EH (cell line): ENCODE measurements at places on chromosomes 6 and 20.

- no peak for DNase-seq
These were observed 31.3 kb upstream of the KCNK16 start for GRCh38 chr6:39353698-39354315.

- no peak for DNase-seq
These were observed 48.2 kb upstream of the HIVEP1 start for GRCh38 chr6:11963756-11964500.

- DNase-seq = peak; percentile 17
These were observed 12.4 kb upstream of the CCN6 start for GRCh38 chr6:112041535-112041934.

DNA sequence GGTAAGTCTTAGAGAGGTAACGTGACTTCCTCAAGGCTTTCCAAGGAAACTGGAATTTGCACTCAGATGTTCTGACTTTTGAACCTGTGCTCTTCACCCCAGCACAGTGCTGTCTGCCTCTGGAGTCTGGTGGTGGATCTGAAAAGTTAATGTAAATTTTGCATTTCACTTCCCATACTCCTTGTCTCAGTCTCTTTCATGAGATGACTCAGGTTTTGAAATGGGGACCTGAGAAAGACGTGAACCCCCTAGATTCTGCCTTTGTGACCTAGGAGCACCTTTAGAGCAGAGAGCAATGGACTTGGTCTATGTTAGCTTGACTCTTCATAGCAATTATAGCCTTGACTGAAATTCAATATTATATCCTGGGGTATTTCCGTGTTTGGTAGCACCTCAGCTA, 223.0 kb downstream of the QKI start:
- DNase-seq = no peak

- peak; percentile 70 for DNase-seq
These were observed 104.9 kb downstream of the OGFRL1 start for GRCh38 chr6:71393471-71393870.

DNA sequence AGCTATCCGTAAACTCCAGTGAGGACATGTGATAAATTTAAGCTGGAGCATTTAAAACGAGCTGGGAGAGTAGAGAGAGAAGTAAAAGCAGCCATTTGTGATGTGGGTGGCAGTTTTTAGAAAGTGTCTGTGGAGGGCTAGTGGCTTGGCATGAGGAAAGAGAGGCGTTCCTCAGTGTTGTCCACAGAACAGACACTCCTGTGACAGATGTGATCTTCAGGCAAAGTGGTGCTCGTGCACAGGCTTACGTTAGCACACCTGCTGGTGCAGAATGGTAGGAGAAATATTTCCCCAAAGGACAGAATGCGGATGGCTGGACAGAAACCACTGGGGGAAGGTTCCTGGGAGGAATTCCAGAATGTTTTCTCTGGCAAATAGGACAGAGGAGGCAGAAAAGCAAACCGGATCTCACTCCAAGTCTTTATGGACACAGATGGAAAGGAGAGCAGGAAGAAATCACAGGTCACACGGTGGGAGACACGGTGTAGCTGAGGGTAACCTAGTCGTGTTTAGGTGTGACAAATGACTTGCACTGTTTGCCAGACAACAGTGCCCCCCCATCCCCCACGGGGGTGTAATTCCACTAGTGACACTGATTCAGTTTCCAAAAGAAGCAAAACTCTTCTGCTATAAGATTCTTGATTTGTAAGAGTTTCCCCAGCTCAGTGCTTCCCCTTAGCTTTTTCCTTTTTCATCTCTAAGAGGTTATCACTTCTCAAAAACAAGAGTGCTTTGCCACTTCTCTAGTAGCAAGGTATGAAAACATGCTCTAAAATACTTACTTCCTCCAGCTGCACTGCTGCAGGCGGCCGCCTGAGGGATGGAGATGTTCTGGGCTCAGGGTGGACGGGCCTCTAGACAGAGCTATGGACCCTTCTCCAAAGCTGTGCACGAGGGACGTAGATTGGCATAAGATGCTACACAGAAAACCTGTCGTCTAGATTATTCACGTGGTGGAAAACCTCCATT, 293.2 kb downstream of the QKI start:
- peak; percentile 18 for DNase-seq

DNA sequence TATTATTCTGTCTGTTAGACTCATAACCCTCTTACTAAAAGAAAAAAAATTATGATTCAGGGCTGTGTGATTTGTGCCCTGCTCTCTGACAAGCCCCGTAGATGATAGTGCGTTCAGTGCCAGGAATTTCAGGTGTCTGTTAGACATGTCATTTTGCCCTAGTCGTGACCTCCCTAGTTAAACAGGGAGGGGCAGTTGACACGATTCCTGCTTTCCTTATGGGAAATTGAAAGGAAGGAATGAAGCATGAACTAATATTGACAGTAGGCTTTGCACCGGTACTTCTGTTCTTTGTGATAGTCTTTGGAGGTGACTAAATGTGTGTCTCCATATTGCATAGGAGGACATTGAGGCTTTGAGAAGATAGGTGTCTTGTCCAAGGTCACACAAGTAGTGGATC, 26.3 kb downstream of the RPRD1B start:
- DNase-seq = no peak

GRCh38 chr6:159996626-159997497, 28.0 kb downstream of the IGF2R start:
- no peak for DNase-seq

- DNase-seq = no peak
These were observed 1.1 kb downstream of the ORC3 start for GRCh38 chr6:87590990-87591389.

DNA sequence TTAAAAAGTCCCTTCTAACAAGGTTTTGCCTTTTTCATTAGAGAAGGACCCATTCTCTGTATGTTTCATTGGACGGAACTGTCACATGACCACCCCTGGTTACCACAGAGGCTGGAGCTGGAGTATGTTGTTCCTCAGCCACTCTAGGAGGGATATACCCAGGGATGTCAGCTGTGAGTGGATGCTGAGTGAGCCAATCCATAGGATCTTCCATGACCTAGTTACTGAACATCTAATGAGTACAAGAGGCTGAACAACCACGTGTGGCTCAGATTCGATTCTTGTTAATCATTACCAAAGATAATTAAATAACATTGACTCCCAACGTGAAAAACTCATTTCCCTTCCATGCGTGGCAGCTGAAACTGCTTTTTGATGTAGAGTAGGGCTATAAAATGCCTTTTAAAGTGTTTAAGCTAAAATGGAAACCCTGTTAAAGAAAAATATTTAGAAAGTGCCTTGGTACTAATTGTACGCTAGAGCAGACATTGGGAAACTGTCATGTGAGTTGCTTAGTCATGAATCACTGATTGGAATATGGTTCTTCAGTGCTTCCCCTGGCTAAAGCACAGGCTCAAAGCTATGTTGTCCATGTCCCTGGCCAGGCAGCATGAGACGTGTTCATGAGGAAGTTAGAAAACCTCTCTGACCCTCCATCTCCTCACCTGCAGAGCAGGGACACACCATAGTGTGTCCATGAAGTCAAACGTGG, 256.1 kb downstream of the ZNF217 start:
- DNase-seq = no peak

DNA sequence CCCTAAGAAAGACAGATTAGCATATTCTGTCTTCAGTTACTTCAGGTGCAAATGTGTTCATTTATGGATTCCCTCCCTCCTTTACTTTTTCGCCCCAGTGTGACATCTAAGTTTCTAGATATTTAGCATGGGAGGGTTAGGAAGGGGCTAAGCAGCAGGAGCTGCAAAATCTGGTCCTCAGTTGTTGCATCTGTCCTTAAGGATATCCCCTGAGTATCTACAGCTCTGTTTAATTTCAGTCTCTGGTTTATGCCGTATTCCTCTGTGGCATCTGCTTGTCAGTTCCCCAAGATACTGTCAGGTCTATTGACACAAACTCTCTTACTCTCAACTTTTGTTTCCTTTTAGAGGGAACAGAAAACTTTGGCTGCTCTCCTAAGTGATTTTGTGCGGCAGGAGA, 754.6 kb upstream of the MAP3K7 start:
- no peak for DNase-seq

- peak; percentile 42 for DNase-seq
These were observed 664.8 kb upstream of the GJE1 start for GRCh38 chr6:141467881-141468280.

- DNase-seq = no peak
These were observed 17.9 kb downstream of the AHI1 start for GRCh38 chr6:135479601-135480000.

- DNase-seq = peak; percentile 61
These were observed 13.0 kb downstream of the ZNF451 start for GRCh38 chr6:57102976-57103375.

DNA sequence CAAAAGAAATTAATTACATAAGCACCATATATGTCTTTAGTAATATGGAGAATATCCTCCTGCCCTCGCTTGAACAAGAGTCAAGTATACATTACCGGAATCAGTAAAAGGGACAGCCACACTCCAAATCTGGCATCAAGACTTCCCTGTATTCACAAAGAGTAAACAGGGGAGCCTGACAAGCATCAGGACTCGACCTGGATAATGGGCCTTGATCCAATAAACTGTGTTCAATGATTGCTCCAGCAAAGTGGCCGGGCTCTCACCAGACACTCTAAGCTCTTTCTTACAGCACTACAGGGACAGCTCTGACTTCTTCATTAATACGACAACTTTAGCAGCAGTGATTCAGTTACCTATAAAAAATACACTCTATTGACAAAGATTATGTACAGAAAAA, 307.9 kb upstream of the POU3F2 start:
- no peak for DNase-seq

DNA sequence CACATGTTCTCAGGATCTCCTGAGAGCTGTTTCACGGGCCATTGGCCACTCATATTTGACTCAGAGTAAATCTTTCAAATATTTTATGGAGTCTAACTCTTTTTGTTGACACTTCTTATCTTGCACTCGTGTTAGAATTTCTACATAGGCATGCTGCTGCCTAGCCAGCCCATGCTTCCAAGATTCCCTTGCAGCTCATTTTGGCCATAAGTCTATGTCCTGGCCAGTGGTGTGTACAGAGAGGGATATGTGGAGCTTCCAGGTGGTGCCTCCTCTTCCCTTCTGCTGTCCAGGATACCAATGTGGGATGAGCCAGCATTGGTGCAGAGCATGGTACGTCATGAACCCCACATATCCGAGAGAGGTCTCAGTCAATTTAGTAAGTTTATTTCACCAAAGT, 522.6 kb downstream of the QKI start:
- no peak for DNase-seq

GRCh38 chr20:23120936-23121750, 35.0 kb upstream of the CD93 start:
- DNase-seq = no peak

GRCh38 chr6:44670146-44670545, 282.6 kb downstream of the CDC5L start:
- no peak for DNase-seq

- no peak for DNase-seq
These were observed 100.6 kb upstream of the ISM1 start for GRCh38 chr20:13120471-13120870.

DNA sequence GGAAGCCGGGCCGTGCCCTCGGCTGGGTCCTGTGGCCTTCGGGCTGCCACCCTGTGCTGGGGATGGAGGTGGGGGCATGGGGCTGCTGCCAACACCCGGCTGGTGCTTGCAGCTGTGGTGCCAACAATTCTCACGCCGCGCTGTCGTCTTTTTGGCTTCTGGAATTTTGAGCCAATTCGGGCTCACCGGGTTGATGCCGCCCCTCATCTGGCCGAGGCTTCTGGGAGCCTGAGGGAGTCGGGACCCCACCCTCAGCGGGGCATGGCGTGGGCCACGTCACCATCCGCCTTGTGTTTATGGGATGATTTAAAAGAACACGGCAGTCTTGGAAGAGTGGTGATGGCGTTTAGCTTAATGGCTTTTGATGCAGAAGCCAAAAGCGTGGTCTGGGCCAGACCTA, 8.7 kb upstream of the NPBWR2 start:
- no peak for DNase-seq

DNA sequence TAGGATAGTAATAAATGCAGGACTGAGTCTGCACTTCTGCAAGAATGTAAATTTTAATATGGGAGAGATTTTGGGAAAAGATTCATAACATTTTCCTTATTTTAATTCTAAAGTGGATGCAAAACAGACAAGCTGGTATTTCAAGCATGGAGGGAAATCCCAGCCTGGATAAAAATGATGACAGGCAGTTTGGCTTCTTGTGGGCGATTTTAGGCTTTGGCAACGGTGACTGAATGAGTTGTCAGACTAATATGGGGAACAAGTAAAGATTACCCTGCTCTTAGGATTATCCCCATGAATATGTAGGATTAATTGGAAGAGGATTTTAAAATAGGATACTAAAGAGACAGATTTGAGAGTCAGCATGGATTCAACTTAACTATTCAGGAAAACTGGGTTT, 21.0 kb downstream of the OGFRL1 start:
- DNase-seq = no peak

GRCh38 chr6:168032005-168032760, 34.7 kb downstream of the KIF25 start:
- DNase-seq = peak; percentile 90

DNA sequence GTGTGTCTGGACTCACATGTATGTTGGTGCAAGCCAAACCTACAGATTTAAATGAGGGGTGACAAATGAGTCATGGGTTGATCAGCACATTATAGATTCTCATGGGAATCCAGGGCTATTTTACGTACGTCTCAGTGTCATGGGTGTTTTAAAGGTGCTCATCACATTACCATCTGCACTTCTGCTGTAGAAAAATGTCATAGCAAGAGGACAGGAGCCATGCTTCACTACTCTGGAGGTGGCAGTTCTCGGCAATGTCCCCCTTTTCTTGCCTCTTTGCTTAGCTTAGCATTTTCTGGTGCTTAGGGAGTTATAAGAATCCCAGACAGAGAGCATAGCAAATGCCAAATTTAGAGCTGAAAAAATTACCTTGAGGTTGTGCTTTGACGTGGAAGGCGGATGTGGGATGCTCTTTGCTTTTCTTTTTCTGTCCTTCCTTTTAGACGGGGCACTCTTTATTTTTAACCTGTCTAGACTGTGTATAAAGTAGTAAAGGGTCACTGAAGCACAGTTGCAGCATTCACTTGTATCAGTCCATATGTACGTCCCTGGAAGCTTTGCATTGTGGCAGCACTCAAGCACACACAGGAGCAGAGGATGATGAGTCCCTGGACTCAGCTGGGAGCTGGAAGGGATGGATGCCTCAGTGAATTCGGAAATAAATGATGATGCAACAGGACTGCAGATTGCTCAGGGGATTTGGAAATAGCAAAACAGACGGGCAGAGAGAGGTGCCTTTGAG, 139.7 kb downstream of the SYNDIG1 start:
- DNase-seq = peak; percentile 25

- no peak for DNase-seq
These were observed 89.4 kb upstream of the TNFAIP3 start for GRCh38 chr6:137777687-137778075.

DNA sequence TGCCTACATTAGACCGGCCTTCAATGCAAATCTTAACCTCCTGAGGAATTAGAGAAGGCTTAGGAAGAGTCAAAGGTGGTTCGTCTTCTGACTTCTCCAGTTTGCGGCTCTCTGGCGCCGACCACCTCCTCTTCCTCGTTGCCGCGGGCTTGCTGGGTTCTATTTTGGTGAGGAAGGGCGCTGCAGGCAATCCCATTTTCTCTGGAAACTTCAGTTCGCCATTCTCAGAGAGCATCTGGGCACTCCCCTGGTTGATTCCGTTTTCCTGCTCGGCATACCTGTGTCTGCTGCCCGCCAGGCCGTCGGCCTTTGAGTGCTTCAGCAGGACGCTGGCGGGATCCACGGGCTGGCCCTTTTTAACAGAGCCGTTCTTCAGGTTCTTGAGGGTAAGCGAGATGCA, 67.9 kb downstream of the GMPR start:
- DNase-seq = no peak
